ENCODE measurements at places on chromosomes 11 and 22.
A peak's percentile ranks its signal among the peaks of the same experiment; 100 is the strongest.

GRCh38 chr22:48717883-48718817, 1109.5 kb downstream of the BRD1 start:
- DNase-seq = no peak

DNA sequence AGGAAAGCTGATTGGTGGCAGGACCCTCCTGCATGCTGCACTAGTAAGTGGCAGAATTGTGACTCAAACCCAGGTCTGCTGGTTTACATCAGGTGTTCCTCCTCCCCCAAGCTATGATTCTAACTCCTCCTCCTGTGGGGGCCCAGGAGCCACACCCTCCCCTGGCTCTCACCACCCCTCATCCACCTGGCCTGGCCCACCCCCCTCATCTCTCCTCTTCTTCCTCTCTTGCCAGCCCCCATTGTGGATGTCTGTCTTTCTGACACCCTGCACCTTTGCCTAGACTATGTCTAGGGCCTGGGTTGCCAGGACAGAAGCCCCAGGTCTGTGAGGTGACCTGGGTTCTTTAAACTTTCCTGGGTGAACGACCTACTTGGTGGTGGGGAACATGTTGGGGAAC, 59.9 kb downstream of the GRIK4 start:
- DNase-seq = no peak

DNA sequence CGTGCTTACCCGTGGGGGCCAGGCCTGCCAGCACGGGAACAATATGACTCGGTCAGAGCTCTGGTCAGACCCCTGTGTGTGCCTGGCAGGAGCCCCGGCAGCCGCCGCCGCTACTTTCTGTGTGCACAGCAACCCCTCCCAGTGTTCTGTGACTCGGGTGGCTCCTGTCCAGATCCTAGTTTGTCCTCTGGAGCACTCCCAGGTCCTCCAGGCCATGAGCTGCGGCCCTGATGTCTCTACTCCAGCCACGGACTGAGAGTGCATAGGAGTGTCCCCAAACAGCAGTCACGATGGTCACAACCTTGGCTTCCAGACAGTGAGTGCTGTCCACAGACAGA, 3.2 kb downstream of the NDUFS8 start:
- DNase-seq = no peak

GRCh38 chr11:77636731-77637344, 756 bp downstream of the CLNS1A start:
- no peak for DNase-seq

- no peak for DNase-seq
Observed at GRCh38 chr11:119282495-119282894, 34.4 kb downstream of the MCAM start.

- no peak for DNase-seq
Observed at GRCh38 chr11:71330349-71330748, 78.0 kb upstream of the SHANK2 start.

- no peak for DNase-seq
Observed at GRCh38 chr11:46728659-46729040, 9.6 kb downstream of the F2 start.

DNA sequence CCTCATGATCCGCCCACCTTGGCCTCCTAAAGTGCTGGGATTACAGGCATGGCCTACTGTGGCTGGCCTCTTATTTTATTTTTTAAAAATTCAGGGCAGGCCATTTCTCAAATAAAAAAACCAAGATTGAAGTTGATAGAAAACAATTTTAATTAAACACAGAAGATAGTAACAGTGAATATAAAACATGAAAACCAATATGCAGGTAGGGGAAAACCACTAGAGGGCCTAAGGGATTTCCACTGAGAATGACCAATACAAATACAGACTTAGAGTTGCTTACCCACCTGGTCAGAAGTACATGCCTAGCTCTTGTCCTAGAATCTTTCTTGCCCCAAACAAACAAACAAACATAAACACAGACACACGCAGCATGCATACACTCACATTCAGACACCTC, 1.7 kb upstream of the RTCB start:
- no peak for DNase-seq

- no peak for DNase-seq
Observed at GRCh38 chr11:96741068-96741467, 351.3 kb downstream of the JRKL start.

DNA sequence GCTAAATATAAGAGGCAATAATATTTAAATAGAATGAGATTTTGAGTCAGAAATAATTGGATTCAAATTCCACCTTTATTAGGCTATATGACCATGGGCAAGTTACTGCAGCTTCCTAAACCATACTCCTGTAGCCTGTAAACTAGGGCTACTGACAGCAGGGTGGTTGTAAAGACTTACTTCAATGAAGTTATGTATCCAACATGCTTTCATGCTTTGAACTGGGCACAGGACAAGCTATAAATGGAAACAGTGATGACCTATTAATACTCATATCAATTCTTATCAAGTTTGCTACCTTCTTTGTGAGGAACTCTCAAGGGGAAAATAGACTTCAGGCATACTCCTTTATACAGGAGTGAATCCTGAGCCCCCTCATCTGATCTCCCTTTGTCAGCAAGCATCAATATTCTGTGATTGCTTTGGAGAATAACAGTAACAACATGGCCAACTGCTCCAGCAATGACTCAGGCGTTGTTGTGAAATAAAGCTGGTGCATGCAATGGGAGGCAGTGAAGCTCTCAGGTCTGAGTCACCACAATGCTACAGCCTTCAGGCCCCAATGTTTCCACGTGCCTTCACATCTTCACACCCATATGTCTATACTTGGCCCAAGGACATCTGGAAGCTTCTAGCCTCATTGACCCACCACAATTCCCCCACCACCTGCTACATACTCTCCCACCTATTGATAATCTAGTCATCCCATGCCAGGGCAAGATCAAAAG, 102.5 kb downstream of the KCNA4 start:
- no peak for DNase-seq

DNA sequence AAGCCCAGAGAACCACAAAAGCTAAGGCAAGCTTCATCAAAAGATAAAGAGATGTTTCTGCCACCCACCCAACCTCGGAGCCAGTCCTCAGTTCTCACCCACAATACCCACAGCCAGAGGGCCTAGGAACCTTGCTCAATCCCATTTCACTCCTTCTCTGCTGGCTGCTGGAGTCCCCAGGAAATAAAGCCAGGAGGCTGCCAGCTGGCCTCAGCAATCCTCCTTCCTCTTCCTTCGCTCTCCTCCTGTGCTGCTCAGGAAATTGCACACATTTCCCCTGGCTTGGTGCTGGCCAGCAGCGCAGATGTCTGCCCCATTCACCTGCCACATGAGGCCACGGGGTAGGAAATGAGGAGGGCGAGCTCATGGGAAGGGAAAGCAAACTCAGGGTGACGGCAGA, 91.8 kb upstream of the LDLRAD3 start:
- DNase-seq = peak; percentile 19

DNA sequence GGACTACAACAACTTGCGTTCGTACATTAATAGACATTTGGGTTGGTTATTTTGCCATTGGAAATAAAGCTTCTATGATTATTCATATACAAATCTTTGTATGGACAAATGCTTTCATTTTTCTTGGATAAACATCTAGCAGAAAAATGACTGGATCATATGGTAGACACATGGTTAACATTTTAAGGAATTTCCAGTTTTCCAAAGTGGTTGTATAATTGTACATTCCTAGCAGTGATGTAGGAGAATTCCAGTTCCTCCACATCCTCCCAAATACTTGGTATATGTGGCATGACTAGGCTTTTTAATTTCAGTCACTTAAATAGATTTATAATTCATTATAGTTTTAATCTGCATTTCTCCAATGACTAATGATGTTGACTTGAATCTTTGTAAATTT, 246.2 kb upstream of the NCAM1 start:
- DNase-seq = no peak

DNA sequence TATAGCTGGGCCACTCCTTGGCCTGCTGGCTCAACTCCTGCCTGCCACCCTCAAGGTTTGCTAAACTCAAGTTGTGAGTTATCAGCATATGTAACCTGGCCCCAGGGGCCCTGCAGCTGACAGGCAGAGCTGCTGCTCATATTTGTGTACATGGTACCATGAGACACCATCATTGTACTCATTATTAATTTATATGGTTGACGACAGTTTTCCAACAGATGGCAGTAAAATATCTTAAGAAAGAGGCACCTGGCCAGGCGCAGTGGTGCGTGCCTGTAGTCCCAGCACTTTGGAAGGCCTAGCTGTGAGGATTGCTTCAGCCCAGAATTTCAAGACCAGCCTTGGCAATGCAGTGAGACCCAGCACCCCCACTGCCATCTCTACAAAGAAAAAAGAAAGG, 11.4 kb upstream of the DENND5A start:
- no peak for DNase-seq

DNA sequence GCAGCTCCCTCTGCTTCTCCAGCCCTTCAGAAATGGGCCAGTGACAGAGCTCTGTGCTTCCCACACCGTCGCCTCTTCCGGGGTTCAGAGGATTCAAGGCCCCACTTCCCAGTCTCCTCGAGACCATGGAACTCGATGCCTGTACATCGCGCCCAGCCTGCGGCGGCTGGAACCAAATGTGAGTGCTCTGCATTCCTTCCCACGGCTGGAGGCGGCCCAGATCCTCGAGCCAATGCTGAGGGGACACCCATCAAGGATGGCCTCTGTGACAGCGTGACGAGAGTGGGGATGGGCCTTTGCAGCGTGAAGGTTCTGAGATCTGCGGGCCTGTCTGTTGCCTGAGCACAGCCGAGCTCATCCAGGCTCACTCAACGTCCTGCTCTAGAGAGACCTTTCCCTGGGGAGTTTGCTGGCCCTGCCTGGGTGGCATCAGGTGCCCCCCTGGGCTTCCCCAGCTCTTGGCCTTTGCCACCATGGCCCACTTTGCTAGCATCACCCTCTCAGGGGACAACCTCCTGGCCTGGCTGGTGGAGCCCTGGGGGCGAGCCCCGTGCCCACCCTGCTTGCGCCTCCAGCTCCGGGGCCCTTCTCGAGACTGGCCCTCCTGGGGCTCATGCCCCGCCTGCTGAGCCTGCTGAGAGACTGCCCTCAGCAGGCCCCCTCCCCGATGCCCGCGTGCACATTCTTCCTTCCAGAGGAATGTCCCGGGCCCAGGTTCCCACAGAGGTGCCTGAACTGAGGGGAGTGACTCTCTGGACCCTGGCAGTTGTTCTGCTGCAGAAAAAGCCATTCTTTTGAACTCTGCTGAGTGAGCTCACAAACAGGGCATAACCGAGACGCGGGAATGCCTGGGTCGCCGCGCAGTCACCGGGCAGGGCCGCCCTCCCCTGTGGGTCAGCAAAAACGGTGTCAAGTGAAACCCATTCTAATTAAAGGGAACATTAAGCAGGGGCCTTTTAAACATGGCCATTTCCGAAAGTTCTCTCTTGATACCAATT, 7.3 kb upstream of the MYEOV start:
- no peak for DNase-seq

DNA sequence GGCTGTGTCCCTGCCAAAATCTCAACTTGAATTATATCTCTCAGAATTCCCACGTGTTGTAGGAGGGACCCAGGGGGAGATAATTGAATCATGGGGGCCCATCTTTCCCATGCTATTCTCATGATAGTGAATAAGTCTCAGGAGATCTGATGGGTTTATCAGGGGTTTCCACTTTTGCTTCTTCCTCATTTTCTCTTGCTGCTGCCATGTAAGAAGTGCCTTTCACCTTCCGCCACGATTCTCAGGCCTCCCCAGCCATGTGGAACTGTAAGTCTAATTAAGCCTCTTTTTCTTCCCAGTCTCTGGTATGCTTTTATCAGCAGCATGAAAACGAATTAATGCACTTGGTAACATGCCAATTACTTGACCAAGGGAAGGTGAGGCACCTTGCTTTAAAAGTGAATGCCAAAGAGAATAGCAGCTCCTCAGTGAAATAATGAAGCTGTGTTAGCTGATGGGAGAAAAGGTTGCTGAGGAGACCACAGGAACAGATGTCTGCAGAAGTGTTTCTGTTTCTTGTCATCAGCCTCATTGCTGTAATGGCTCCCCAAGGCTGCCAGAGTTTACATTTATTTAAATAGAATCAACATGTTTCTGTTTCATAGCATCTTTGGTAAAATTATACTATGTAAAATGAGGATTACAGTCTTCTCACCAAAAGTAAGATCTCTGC, 89.0 kb upstream of the CD44 start:
- DNase-seq = no peak

DNA sequence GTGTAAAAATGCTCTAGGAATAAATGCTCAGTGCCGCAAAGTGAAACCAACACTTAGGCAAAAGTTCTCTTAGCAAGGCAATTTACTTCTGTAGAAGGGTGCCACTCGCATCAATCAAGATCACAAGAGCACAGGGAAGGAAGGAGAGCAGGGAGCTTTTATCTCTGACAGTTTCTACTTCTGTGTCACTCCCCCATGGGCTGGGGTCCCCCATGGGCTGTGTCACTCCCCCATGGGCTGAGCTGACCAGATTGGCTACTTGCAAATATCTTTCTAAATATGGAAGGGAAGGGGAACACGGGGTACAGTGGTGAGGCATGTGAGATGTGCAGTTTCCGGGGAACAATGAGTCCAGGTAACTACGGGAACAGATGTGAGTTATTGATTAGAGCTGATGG, 397 bp downstream of the OR52N2 start:
- no peak for DNase-seq

- DNase-seq = no peak
Observed at GRCh38 chr11:133403900-133404299, 128.4 kb downstream of the OPCML start.

GRCh38 chr11:29518389-29519174, 498.2 kb downstream of the KCNA4 start:
- DNase-seq = no peak

- no peak for DNase-seq
Observed at GRCh38 chr11:67283481-67283963, 5.6 kb upstream of the ANKRD13D start.

DNA sequence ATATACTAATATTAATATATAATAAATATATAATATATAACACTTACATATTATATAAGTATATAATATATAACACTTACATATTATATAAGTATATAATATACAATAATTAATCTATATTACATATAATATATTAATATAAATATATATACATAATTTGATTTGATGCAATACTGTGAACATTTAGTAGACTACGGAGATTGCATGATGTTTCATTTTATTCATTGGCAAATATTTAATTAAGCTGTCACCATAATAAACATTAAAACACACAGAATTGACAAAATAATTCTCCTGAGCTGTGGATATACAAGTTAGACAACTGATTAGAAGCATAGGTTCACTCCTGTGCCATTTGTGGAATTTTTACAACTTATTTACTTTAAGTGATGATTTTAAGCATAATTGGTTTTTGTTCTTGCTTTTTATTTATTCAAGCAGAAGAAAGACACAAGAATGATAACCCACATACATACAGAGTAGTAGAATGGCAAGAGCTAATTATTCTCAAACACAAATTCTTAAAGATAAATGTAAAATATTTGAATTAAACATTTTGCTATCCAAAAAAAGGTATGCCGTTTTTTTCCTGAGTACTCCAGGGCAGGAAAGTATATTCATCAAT, 65.8 kb upstream of the TOP3B start:
- no peak for DNase-seq
